ENCODE measurements at places on chromosomes 11 and 22.
A peak's percentile ranks its signal among the peaks of the same experiment; 100 is the strongest.

GRCh38 chr22:35491908-35492380 lies 48.7 kb upstream of the RASD2 start:
- DNase-seq = no peak

DNA sequence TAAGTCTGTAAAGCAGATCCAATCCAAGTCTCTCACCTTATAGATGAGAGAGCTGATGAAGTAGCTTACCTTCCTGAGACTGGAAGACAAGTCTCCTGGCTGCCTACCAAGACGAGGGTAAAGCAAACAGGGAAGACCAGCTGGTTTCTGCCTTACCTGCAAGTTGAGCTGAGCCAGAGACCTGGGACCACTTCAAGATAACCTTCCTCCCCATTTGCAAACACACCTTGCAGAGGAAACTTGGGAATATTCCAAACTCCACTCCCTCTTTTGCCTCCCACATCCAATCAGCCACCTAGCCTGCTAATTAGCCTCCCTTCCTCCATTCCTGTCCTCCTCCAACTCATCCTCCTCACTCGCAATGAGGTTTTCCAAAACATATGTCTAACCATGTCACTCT lies 23.4 kb upstream of the ROBO3 start:
- DNase-seq = no peak

GRCh38 chr11:124535552-124536232 lies 7.8 kb downstream of the OR8B12 start:
- peak; percentile 15 for DNase-seq

DNA sequence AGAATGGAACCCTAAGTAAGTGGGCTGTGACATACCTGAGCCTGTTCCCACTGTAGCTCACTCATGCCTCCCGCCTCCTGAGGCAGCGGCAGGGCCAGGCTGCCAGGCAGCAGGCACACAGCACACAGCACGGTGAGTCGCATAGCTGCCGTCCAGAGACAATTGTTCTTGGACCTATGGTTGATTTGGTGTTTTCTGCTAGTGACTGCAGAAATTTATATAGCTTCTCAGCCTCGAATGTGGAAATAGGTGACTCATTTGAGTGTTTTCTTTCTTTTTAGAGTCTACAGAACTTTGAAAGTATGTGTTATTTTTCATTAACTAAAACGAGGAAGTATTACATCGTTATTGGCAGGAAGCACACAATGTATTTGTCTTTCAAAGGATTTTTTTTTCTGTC lies at the start of gene MMP7:
Gene MMP7, minus strand, starts transcription at position 190 of the 400 bp plus-strand sequence. Its CDS starts 47 bp downstream, at position 143.
- DNase-seq = peak; percentile 56

DNA sequence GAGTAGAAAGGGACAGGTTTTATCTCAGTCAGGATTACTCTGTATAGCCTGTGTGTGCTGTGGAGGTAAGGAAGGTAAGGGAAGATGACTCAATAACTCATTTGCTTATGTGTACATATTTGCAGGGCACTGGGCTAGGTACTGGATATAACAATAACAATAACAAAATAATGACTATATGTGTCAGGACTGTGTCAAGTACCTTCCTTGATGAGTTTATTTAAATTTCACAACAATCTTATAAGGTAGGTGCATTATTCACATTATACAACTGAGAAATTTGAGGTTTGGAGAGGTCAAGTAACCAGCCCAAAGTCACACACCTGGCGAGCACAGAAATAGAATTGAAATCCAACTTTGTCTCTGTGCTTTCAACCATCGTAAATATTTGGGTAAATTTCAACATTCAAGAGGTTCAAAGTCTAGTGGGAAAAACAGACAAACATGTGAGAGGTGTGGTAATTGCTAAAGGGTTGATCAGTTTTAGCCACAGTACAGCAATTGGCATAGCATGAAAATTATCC lies 131.8 kb downstream of the APIP start:
- DNase-seq = no peak

DNA sequence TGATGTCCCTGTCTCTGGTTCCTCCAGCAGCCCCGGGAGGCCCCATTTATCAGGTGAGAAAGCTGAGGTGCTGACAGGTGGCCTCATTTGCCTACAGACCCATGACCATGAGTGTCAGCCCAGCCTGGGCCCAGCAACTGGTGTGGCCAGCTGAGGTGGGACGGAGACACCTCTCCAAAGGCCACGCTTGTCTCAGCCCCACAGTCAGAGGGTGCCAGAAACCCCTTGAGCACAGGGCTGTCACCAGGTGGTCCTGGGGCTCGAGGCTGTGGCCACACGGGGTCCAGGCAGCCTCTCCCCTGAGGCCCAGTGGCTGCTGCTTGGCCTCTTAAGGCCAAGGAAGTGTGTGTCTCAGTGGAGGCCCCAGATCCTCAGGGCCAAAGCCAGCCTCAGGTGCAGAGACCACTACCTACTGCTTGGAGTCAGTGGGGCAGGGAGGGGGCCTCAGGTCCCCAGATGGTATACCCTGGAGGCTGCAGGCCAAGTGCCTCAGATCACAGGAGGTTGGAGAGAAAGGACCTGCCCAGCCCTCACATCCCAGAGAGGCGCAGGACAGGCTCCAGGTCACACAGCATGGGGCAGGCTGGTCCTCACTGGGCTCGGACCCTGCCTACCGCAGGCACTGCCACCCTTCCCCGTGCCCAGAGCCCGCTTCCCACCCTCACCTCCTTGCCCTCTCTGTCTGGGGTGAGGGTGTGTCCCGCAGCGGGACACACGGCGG lies 11.4 kb downstream of the RAB3IL1 start:
- DNase-seq = no peak

DNA sequence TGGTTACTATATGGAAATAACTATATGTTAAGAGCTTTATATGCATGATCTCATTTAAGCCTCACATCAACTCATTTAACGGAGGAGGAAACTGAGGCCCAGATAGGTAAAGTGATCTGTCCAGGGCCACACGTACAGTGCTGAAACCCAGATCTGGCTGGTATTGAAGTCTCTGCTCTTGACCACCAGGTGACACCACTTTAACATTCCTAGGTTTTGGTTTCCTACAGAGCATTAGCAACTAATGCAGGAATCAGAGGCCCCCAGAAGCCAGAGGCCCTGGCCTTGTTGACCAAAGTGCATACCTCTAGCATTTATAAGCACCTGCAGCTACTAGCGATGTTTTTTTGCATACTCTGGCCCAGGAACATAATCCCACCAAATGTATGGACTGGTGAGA lies 12.9 kb upstream of the LIMK2 start:
- no peak for DNase-seq

DNA sequence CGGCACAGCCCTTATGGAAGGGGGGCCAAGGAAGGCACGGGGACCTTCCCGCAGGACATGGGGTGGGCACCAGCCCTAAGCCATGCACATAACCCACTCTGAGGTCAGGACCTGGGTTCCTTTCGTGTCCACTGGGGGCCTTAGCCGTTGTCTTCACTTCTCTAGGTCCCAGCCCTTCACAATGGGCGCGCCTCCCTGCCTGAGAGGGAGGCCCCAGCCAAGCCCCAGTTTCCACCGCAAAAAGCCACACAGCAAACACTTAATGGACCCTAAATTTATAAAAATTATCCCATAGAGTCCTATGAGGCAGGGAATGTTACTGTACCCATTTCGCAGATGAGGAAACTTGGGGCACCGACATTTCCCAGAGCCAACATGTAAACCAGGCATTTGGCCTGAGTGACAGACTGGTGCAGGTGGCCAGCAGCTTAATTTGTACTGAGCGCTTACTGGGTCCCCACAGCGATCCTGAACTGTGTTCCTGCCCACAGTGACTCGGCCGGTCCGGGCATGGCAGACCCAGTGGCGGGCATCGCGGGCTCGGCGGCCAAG lies 1.2 kb downstream of the GAS2L1 start:
- no peak for DNase-seq

- no peak for DNase-seq
Measured at GRCh38 chr11:121117788-121118187, 16.7 kb downstream of the TECTA start.

DNA sequence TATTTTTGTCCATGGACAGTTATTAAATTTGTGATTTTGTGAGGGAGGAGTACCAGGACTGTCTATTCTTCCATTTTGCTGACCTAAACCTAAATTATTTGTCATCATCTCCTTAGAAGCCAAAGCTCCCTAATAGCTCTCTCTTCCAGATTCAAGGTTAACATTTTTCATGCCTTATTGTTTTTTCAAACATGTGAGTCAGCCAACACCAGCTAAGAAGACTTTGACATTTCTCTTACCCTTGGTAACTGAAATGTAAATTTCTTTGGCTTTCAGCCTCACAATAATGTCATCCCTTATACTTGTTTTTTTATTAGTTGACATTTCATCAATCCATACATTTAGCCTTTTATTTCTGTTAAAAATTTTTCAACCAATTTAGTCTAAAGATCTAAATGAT lies 19.2 kb downstream of the OR52E1 start:
- no peak for DNase-seq

DNA sequence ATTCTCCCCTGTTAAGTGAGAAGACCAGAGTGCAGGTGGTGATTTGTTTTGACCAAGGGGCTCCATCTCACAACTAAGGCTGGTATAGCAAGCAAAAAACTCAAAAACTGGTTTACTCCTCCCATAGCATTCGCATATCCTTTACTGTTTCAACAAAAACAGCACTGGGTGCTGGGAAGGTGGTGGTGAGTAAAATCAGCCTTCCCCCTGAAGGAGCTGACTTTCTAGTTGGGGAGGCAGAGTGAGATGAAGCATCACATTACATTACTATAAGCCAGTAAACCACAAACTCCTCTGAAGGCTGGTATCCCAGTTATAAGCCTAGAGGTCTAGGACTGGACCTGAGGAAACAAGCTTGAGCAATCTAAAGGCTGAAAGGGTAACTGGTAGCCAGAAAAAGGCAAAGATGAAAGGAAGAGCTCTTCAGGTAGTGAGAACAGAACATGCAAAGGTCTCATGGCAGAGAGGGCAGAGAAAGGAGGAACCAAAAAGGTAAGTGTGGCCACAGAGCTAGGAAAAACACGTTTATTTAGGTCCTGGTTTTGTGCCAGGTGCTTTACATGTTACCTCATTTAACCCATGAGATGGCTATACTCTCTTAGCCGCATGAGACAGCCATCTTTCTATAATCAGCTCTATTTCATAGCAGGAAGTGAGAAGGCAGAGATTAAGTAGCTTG lies 22.3 kb downstream of the TMEM123 start:
- peak; percentile 17 for DNase-seq

DNA sequence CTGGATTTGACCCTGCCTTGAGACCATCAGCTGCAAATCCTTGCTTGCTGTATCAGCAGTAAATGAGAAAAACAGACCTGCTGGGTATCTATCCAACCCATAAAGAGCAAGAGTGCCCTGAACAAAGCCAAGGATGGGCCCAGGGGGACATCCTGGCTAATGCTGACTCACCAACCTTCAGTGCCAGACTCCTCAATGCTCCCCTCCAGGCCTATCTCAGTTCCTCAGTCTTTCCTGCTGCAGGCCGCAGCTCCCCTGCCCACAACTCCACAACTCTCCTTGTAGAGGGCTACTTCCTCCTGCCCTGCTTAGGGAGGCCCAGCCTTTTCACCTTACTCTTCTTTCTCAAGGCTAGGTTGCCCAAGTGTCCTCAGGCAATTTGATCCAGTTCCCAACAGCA lies 2.6 kb downstream of the LAMTOR1 start:
- DNase-seq = no peak

DNA sequence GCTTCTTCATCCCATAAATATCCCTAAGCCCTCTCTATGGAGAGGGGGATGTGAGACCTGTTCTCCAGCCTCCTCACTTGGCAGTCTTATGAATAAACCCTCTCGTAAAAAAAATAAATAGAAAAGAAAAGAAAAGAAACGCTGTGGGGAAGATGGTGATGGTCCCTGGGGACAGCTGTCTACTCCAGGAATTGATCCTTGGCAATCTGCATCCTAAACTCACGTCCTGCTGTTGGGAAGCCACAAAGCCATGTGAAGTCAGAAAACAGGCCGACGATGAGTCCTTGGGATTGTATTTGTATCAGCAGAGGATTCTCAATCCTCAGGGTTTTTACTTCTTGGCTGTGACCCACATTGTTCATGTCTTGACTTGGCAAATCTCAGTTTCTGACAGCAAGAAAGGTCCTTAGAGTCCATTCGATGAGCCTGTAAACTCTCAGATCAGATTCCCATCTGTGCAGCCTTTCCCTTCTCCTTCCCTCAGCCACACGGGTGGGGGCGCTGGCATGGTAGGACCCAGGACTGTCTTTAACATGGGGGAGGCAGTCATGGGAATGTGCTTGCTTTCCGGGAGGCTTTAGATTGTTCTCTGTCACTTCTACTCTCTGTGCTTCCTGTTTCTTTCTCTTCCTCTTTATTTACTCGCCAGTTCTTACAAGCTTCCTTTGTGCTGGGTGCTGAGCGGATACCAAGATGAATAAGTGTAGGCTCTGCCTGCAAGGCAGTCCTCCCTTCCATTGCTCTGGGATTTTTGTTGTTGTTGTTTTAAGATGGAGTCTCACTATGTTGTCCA lies 24.9 kb downstream of the TCP11L1 start:
- DNase-seq = no peak

DNA sequence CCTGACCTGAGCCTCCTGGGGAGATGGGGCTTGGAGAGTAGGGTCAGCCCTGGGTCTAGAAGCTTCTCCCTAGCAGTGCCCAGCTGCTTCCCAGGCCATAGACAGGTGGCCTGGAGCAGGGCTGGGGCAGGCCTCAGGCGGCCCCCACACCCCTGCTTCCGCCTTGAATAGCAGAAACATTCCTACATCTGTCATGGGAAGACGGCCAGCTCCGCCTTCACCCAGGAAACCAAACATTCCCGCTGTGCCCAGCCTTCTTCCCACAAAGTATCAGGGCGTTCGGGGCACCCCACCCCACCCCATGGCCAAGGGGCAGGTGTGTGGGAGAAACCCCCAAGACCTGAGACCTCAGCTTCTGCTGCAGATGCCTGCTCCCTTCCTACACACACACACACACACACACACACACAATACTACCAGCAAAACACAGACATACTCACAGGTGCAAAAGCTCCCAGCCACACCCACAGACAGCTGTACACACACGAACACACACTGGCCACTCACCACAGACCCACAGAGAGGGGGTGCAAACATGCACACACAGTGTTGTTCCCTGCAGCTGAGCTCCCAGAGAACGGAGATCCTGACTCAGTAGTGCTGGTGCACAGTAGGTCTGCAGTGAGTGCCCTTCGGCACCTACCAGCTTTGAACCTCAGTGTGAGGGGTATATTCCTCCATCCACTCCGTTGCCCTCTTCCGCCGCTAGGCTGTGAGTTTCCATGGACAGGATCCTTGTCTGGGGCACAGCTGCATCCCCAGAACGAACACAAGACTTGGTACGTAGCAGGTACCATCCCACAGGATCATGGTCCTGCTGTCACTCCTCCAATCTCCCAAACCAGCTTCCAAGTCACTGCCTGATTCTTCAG lies 37.4 kb downstream of the PDGFB start:
- no peak for DNase-seq

DNA sequence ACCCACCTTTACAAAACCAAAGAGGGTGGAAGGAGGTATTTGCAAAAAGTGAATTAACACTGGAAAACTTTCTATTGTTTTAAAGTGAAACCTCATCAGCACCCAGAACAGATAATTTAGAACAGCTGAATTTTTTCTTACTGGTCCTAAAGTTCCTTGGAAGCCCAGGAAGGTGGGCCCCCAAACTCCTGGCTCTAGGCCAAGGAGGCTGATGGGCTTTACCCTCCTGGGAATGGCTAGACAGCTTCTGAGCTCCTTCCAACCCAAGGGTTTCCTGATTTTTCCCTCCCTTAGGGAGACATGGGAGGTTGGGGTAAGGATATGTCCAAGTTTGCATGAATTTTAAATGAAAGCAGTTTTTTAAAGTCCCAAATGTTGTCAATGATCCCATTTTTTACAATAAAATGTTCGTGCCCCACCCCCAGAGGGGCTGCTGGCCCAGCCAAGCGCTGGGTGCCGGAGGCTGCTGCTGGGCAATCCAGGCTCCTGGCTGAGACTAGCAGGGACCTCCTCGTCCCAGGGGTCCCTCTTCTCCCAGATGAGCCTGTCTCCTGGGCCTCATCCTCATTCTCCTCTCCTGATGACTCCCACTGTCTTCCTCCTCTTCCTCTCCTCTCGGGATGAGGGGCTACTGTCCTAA lies 28.4 kb downstream of the RELT start:
- no peak for DNase-seq
